Inflammatory macrophage treated with lipopolysaccharide for 1 hour (primary cell): ENCODE measurements at places on chromosomes 7 and 10.

DNA sequence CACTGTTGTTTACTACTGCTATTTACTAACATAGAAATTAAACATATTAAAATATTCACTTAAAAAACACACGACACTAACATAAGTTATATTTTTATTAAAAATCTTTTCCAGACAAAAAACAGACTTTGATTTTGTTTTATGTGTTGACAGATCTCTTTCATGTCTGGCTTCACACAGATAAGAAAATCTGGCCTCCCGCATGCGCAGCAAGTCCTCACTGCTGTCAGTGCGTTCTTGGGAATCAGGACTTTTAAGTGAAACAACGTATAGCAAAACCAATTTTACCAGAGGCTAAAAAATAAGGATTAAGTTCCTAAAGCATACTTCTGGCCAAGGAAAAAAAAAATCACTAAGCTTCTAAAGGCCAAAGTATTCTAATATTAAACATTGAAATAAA lies 1.2 kb upstream of the IDI1 start:
- DNase-seq = no peak

DNA sequence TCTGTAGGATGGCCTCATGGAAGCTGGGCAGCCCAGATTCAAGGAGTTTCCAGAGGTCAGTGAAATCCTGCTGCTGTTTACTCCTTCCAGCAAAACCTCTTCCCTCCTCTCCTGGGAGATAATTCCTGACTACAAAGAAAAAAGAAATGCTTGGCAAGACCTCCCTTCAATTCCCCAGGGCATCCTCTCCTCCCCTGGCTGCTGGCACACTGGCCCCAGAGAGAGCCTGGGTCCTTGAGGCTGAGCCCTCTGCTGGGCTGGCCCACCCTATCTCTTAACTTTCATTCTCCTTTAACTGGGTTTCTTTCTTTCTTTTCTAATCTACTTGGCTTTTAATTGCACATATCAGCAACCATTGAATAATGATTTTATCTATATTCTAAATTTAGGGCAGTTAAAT lies 7.7 kb downstream of the DRGX start:
- DNase-seq = no peak

DNA sequence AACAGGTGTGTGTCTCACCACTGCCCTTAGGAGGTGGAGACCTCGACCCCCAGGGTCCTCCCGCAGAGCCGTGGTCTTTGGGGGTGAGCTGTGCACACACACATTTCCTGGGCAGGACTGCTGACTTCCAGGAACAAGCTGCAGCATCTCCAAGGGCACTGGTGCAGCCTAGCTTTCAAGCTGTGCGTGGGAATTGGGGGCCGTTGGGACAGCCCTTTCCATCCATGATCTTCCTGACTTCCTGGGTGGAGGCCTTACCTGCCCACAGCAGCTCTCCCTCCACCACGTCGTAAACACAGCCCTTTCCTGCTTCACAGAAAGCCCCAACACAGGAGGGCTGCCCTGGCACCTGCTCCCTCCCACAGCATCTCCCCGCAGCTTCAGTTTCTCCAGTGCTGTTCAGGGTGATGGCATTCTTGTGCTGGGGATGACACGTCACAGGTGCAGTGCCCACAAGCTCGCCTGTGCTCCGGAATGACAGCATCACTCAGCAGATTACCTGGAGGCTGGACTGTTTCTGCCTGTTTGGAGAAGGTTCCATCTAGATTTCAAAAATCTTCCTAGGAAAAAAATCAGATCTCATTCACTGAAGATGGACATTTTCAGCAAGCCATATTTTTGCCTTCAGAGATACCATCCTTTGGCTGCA lies 208.0 kb upstream of the PPP2R2D start:
- DNase-seq = no peak

DNA sequence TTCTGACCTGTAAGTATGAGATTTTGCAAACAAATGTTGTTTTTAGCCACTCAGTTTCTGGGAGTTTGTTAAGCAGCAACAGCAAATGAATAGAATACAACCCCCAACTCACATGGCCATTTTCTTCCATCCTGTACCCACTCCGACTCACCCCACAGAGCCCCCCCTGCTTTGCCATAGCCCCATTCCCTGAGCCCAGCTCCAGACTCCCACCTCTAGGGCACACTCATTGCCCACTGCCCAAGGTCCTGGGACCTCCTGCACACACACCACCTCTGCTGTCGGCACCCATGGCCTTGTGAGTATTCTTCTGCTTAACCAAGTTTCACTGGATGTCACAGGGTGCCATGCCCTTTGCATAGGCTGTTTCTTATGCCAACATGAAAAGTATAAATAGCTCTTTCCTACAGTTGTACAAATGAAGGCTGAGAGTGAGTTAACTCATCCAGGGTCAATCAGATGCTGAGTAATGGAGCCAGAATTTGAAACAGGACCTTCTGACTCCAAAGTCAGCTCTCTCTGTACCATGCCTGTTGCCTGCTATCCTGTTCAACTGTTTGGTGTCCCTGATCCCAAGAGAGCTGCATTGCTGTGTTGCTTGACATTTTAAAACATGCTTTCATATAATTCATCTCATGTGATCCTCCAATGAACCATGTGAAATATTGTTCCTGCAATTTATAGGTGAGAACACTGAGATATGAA lies 367.8 kb upstream of the ZMIZ1 start:
- DNase-seq = no peak

DNA sequence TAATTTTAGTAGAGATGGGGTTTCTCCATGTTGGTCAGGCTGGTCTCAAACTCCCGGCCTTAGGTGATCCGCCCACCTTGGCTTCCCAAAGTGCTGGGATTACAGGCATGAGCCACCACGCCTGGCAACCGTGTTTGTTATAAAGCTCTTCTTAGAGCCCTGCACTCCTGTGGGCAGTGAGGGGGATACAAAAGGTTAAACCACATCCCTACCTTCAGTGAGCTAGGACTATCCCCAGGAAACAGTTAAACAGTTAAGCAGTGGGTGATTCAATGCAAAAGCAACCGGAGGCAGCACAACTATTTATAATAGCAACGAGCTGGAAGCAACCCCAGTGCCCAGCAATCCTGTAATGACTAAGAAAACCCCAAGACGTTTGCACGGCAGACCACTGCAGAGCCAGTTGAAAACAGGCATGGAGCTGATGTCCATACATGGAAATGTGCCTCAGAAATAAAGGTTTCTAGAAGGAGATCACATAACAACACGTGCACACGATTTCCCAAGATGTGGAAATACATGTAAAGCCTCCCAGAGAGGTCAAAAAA lies 107.2 kb upstream of the LYZL2 start:
- peak; percentile 1 for DNase-seq

GRCh38 chr10:132517951-132518521 lies 19.6 kb upstream of the INPP5A start:
- no peak for DNase-seq

DNA sequence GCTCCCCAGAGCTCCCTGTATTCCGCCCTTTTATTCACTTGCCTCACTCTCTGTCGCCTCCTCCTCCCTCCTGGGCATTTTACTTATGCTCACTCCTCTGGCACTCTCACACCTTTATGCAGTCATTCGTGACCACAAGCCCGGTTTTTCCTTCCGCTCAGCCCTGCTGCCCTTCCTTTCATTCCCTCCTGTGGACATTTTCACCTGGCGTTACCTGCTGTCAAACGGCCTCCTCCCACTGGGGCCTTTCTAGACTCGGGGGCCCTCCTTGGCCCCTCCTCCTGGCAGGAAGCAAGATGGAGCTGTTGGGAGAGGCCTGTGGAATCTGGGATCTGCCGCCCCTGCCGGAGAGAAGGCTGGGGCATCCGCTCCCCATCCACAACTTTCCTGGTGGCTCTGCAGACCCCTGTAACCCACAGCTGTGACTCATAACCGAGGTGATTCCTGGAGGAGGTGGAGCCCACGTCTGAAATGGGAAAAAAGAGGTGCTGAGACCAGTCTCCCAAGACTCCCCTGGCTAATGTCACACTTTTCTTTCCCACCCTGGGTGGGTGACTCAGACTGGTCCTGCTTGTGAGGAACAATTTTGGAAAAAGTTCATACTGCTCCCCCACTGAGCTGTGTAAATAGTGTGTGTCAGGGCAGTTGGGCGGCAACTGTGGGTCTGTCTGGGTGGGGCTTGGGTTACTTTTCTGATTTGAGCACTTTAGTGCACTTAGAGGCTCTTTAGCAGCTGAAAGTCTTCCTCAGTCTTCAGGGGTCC lies 1.2 kb downstream of the VCL start:
- no peak for DNase-seq

GRCh38 chr7:97094284-97094930 lies 23.1 kb upstream of the SDHAF3 start:
- no peak for DNase-seq

- no peak for DNase-seq
These were observed 45.8 kb downstream of the C10orf143 start for GRCh38 chr10:130064783-130065182.

DNA sequence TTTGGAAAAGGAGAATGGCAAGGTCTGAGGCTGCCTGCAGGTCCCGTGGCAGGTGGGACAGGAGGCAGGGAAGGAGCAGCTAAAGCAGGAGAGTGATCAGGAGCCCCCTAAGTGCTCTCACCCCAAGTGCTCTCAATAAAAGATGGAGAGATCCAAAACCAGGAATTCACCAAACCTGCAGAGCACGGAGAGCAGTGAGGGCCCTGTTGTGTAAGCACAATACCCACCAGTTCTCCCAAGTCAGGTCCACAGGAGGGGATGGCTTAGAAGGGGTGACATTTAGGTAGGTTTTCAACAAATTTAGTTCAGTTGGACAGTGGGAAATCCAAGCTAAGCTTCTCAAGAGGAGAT lies 40.8 kb downstream of the GNA12 start:
- DNase-seq = no peak

- no peak for DNase-seq
These were observed 57.6 kb upstream of the CACUL1 start for GRCh38 chr10:118812393-118812740.

DNA sequence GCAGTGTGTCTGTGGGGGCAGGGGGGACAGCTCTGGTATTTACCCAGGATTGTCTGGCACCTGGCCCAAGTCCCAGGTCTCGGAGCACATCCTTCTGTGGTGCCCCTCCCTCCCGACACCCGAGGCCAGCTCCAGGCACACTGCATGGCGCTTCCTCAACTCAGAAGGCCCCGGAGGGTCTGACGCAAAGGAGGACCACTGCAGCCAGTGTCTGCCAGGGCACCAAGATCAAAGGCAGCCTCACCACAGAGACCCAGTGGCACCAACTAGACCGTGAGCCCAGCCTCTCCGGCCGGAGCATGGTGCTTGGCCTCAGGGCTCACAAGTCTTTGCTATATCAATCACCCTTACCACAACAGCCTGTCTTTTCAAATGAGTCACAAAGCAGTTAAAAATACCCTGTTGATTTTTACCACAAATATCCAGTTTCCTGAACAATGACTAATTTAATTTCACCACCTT lies 99.3 kb upstream of the DDC start:
- no peak for DNase-seq

GRCh38 chr7:79555571-79555970 lies 102.1 kb upstream of the MAGI2 start:
- no peak for DNase-seq

- no peak for DNase-seq
These were observed 189.3 kb upstream of the LYZL2 start for GRCh38 chr10:30818854-30819253.

DNA sequence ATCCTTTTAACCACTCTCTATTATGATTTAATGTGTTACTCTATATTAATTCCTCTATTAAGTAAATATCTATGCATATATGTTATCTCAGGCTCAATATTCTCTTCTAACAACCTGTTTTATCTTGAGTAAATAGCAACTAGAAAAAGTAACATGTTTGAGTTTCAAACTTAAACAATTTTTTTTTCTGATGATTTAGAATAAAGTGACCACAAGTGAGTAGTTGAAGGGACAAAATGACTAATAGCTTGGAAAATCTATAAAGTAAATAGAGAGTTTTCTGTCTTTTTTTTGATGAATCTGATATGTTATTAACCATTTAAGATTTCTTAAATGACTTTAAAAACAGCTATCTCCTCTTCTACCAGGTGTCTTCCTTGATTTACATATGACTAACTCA lies 483.8 kb downstream of the TFEC start:
- DNase-seq = no peak
